ENCODE measurements at places on chromosomes 5 and 9.

GRCh38 chr5:167786871-167787578 lies 504.4 kb upstream of the WWC1 start:
- DNase-seq, result no peak

DNA sequence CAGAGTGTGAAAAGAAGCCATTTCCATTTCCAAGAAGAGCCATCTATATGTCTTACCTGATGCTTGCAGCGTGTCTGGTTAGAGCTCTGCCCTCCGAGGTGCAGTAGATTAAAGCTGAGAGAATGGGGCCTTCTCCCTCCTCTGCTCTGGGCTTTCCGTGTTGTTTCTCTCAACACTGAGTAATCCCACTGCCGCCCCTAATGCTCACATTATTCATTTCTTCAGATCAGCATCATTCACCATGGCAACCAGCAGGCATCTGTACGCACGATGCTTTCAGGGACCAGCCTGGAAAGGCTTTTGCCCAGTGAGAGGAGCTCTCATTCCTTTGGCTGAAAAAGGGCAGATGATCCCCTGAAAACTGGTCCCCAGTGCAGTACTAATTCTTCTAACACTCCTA lies 79.6 kb downstream of the CYFIP2 start:
- no peak for DNase-seq

DNA sequence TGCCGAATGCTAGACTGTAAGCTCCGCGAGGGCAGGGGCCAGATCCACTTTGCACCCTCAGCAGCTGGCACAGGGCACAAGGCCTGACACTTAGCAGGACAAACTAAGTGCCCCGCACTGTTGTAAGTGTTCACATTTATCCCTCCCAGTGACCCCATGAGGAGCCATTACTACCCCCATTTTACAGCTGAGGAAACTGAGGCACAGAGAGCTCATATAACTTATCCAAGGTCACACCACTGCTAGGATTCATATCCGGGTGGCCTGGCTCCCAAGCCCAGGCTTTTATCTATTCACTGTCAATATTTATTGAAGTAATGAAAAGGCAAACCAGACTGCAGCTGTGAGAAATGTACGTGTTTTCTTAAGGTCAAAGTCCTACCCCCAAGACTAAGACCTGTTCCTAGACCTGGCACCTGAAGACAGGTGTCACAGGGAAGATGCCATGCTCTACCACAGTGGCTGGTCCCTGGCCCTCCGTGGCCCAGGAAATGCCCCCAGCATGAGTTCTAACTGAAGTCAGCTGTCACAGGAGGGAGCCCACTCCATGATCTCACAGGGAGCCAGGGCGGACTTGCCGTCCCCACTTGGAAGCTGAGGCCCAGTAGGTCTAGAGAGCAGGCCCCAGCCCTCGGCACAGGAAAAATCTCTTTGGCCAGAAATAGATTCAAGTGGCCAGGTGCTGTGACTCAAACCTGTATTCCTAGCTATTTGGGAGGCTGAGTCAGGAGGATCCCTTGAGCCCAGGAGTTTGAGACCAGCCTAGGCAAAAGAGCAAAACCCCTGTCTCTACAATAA lies 74.7 kb upstream of the IL17B start:
- DNase-seq, result no peak

- no peak for DNase-seq
Measured at GRCh38 chr9:90547896-90548295, 94.7 kb downstream of the DIRAS2 start.

GRCh38 chr5:80507663-80508062 lies 19.8 kb downstream of the FAM151B start:
- DNase-seq, result no peak

DNA sequence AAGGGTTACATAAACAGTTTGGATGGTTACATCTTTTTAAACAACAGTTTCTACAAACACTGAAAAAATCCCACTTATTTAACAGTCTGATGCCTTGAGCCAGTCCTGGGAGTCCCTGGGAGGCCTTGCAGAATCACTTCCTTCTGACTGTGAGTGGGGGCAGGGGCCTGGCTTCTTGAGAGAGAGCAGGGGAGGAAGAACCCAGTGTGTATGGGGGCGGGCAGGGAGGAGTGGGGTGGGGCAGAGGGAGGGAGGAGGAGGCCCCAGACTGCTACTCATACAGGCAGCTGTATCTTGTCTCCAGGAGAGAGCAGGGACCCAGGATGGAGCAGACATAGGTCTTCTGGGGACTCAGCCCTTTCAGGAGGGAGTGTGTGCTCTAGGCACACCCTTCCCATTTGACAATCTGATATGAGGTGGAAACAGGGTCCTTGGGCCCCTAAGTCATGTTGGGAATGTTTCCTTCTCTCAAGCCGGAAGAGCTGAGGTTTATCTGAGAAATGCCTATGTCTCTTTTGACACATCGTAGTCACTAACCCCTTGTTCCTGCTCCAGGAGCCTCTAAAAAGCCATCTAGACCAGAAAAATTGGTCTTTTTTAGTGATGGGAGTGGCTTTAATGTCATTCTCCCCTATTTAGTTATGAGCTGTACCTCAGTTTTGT lies 52.8 kb downstream of the IRF1 start:
- DNase-seq, result no peak

- no peak for DNase-seq
Measured at GRCh38 chr5:179387151-179388110, 42.2 kb upstream of the ADAMTS2 start.

GRCh38 chr5:151682751-151683331 lies 3.9 kb downstream of the SPARC start:
- peak; percentile 34 for DNase-seq

GRCh38 chr9:131204285-131204684 lies 72.0 kb downstream of the FAM78A start:
- no peak for DNase-seq

DNA sequence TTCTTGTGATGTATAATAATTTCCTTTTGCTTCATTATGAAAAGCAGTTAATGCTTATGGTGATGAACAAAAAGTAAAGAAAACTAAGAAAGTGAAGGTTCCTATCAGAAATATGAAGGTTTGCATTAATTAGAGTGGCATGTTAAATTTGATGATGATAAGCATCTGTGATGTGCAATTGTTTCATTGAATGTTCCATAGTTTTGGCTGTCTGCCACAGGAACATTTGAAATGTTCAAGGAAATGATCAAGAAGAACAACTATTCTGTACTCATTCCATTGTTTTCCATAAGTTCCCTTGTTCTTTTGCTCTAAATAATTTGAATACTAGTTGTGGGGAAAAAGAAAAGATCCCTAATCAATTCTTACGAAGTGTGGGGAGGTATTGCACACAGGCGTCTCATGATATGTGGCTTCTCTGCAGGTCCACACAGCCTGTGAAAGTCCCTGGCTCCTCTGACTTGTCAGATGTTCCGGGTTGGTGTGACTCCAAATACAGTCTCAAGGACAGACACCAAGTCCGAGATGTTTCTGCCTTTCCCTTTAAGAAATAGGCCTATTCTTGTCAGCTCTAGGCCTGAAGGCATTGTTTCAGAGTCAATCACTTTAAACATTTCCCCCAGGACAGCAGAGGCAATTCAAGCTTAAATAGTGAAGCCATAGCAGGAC lies 152.6 kb upstream of the MAST4 start:
- no peak for DNase-seq

DNA sequence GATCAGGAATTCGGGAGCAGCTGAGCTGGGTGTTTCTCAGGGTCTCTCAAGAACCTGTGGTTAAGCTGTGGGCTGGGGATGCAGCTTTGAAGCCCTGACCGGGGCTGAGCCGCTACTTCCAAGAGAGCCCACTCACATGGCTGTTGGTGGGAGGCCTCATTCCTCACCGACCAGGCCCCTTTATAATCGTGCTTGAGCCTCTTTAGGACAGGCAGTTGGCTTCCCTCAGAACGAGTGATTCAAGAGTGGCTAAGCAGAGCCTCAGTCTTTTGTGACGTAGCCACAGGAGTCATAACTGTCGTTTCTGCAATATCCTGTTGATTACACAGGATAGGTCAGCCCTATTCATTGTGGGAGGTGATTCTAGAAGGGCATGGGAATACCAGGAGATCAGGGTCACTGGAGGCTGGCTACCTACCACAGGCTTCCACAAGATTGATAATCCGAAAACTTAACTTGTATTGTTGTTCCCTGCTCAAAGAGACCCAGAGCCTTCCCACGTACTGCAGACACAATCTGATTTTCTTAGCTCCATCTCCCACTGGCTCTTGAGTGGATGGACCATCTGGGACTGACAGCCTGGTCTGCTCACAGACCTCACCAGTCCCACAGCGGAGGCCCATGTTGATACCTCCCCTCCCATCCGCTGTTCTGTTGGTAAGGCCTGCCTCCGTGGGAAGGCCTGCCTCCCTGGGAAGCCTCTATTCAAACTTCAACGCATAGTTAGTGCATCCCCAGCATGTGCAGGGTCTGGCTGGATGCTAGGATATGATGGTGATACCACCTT lies 3.0 kb upstream of the ERGIC1 start:
- no peak for DNase-seq

DNA sequence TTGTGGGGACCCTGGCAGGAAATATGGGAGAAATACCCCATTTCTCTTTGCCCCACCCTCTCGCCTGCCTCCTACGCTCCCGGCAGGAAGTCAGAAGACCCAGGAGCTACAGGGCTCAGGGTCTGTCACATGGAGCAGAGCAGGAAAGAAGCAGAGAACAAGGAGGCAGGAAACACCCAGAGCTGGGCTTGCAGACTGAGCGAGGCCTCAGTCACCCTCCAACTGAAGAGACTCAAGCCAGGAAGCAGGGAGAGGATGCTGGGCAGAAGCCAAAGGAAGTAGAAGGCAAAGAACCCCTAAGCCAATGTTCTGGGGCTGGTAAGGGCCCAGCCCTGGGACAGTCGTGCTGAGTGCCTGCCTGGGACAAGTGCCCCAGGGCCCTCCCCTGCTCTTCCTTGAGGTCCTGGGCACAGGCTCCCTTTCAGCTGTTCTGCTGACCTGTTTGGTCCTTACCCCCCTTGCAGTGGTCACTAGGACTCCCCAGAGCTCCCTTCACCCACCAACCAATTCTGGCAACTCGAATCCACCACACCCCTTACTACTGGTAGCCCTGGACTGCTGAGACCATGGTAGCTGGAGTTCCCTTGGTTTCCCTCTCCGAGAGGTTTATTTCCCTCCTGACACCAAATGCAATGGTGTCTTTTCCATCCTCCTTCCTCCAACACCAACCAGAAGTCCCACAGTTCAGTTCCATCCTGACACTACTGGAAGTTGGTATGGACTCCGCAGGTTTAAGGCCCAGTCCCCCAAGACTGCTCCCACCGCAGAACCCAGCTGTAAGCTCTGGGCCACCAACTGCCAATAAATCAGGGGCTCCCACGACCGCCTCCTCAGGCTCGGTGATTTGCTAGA lies 157.5 kb downstream of the COL23A1 start:
- DNase-seq, result no peak

DNA sequence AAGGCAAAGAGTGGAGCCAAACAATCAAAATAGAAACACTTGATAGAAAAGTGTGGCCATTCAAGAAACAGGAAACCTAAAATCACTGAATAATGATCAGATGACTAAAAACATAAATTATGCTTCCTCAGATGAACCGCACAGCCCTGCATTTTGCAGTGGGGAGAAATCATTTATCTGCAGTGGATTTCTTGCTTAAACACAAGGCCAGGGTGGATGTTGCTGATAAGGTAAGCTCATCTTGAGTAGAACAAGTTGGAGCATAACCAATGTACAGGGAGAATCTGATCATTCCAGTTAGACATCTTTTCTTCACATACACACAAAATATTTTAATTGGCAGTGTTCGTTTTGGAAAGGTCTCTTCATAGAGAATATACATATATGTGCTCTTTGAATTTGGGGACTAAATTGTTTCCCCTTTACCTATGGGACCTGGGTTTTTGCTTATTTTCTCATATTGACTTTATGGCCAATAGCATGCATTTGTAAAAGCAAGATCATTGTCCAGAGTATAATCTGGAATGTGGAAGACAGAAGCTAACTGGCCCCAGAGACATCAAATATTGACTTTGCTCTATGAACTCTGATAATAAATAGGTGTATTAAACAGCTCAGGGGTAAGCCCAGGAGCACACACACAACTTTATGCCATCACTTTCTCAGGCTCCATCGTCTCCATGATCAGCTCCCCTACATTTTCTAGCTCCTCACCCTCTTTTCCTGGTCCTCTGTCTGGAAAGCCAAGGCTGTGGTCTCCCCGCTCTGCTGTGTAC lies 9.1 kb downstream of the ANKDD1B start:
- DNase-seq, result no peak

- DNase-seq, result no peak
Measured at GRCh38 chr9:133443982-133444381, 15.8 kb upstream of the CACFD1 start.

DNA sequence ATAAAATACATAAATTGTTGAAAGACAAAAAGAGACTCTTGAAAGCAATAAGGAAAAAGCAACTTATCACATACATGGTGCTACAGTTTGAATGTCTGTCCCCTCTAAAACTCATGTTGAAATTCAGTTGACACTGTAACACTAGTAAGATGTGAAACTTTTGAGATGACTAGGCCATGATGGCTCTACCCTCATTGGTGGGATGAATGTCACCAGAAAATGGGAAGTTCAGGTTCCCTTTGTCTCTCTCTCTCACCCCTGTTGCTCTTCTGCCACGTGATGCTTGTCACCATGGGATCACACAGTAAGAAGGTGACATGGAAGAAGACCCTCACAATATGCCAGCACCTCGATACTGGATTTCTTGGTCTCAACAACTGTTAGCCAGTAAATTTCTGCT lies 50.3 kb upstream of the SPTLC1 start:
- DNase-seq, result no peak

DNA sequence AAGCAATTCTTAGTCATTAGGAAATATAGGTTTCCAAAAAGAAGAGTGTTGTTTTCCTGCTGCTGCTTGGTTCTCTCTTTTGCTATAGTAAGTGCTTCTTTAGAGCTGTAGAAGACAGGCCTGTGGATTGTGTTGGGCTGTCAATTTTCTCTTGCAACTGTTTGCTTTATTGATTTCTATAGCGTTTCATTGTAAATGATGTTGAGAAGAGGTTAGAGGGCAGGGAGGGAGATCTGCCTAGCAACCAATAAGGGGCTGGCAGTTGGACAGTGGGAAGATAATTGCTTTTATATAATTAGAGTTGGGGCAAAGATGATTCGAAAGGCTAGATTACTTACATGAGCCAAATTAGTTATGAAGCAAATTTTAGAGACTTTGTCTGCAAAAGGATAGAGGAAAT lies 11.1 kb downstream of the UNC13B start:
- DNase-seq, result no peak

DNA sequence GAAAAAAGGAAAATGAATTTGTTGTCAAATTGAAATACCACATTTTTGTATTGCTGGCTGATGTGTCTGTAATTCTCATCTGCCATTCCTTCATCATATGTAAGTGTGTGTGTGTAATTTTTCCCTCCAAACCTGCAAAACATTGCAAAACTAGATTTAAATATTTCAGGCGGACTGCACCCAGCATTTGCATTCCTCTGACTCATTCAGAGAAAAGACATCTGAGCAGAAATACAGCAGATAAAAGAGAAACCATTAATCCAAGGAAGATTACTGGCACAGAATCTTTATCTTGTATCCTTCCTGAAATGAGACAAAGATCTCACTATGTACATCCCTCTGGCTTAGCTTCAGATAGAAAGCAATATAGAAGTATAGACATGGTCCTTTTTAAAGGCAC lies 275.3 kb downstream of the TMEM38B start:
- DNase-seq, result no peak

Measured in DMS 273 treated with DMSO at 0.1 percent for 48 hours (cell line).